ENCODE measurements at places on chromosomes 6 and 20. TPM values are rescaled to one million over a fixed set of nuclear protein-coding genes. Genes with fewer than 3 reads are reported as not detected.

DNA sequence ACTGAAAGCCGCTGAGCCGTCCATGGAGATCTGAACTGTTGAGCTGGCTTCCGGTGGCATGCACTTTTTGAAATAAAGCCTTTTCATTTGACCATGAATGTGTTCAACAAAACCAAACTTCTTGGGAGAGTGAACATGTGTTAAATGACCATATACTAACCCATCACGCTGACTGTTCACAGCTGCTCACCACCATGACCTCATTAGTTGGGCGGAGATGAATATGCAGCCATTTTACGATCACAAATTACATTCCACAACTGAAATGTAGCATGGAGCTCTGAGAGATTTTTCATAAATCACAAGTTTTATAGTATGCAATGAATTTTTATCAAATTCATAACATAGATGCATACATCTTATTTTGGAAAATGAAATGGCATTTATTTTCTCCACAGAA lies 4.2 kb downstream of the RAMACL start:
- no peak for ATAC-seq

SEL1L2 gene
- not detected for total RNA-seq

COL20A1 gene
- total RNA-seq, result 0.17 TPM

DNA sequence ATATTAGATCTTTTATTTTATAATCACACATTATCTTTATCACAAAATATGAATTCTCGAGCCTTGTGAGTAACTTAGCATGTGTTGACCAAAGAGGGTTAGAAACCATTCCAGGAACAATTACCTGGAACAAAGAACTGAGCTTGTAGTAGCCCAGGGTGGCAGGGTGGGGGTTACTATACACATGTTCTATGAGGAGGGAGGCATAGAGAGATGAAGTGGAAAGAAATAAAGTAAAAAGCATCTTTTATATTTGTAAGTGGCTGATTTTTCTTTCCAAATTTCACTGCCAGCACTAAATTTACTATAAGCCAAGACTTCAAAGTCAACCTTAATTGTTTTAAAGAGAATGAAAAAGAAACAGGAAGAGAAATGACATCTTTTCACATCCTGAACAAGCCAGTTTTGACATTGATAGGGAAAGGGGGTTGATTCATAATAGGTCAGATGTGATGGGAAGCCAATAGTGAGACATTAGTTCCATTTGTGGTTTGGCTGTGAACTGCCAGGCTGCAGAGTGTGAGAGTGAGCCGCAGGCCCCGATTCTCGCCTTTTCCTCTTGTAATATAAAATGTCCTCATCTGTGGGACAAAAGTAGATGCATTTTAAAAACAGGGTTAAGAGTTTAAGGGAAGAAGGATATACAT lies 52.7 kb upstream of the MYB start:
- ATAC-seq, result peak; percentile 99

GRCh38 chr6:98280492-98280891 lies 553.9 kb upstream of the POU3F2 start:
- no peak for ATAC-seq
